ENCODE measurements at places on chromosomes 12 and 14. TPM values are rescaled to one million over a fixed set of nuclear protein-coding genes. Genes with fewer than 3 reads are reported as not detected.

TAS2R20 gene
- 0.57 TPM for total RNA-seq

VASH1 gene
- 13.6 TPM for total RNA-seq

TTC5 gene
- 26.1 TPM for total RNA-seq

FGF6 gene
- not detected for total RNA-seq

ASB2 gene
- not detected for total RNA-seq

SLC39A5 gene
- 0.39 TPM for total RNA-seq

RNF212B gene
- total RNA-seq, result not detected

GPR135 gene
- total RNA-seq, result 6.7 TPM

RFLNA gene
- total RNA-seq, result 1.8 TPM

DPY19L2 gene
- total RNA-seq, result 7.3 TPM

ASIC1 gene
- total RNA-seq, result 8.2 TPM

KRT72 gene
- not detected for total RNA-seq

Data from astrocyte (in vitro differentiated cells and primary cell).